ENCODE measurements at places on chromosomes 2 and 18.

DNA sequence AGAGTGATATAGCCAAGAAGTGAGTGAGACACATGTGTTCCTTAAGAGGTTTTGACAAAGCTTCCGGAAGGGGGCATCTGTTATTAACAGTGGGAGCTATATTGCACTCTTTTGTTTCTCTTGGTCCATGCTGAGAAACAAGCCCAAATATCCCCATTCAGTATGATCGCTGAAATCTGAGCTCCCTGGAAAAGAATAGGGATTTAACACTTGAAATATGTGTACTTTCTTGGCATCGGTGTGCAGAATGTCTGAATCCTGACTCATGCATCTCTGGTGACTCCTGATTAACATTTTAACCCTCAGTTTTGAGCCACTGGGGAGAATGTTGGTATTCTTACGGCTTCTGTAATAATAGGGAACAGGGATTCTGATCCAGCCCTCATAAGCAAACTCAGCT lies 448.1 kb downstream of the TSN start:
- DNase-seq, result no peak

DNA sequence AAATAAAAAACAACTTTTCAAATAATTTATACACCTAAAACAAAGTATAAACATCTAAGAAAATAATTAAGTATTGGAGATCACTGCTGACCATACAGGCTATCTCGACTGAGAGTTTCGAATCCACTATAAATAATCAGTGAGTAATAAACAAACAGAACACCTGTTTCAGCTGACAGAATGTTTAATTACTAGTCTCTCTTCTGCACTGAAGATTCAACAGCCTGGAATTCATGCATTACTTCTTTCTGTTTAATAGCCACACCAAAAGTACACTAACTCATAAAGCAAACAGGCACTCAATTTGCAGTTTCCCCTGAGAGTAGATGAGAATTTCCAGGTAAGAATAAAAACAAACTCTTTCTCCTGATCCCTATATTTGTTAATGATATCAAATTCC lies 138.5 kb downstream of the RBMS1 start:
- no peak for DNase-seq

DNA sequence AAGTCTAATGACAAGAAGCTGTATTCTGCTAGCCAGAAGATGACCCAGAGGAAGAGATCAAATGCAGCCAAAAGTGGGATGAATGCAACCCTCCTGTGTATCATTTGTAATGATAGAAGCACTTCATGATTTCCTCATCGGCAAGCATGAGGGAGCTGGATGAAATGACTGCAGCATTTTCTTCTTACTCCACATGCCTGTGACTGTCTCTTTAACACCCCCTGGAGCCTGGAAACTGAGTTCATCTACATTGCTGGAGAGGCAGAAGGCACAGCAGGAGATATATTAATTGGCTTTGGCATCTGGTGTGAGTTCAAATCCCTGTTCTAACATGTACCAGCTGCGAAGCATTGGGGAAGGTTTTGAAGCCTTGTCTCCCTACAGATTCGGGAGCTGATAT lies 37.7 kb downstream of the ID2 start:
- DNase-seq, result no peak

DNA sequence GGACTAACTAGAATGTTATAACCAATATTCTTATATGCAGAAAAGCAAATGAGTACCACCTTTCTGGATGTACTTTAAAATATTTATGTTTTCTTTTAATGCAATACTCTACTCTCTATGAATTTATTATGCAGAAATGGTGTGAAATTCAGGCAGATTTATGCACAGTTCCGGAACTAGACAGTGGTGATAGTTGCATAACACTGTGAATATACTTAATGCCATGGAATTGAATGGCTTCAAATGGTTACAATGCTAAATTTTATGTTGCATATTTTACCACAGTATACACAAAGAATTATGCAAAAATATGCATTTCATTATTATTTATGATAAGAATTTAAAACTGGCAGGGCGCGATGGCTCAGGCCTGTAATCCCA lies 287.8 kb upstream of the FN1 start:
- DNase-seq, result no peak

- DNase-seq, result no peak
Measured at GRCh38 chr18:61448316-61448715, 115.1 kb downstream of the CDH20 start.

GRCh38 chr2:194223218-194223617 lies 1433.8 kb upstream of the SLC39A10 start:
- DNase-seq, result no peak

DNA sequence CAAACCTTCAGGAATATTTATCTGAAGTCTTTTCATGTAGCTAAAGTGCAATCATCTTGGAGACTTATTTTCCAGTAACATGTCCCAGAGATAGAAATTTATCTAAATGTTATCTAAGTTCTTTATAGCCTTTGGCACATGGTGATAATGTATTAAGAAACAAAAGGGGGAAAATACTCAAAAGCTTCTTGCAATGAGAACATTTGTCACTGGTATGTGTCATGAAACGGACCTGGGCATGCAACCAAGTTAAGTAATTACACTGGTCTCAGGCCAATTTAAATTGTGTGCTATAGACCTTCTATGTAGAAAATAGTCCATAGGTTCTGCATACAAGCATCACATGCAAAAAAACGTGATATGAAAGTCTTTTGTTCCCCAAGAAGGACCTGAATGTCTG lies 136.2 kb downstream of the SLC8A1 start:
- no peak for DNase-seq

- no peak for DNase-seq
Measured at GRCh38 chr2:125491663-125492062, 1164.3 kb upstream of the GYPC start.

- DNase-seq, result no peak
Measured at GRCh38 chr2:32446369-32446768, 89.5 kb downstream of the BIRC6 start.

DNA sequence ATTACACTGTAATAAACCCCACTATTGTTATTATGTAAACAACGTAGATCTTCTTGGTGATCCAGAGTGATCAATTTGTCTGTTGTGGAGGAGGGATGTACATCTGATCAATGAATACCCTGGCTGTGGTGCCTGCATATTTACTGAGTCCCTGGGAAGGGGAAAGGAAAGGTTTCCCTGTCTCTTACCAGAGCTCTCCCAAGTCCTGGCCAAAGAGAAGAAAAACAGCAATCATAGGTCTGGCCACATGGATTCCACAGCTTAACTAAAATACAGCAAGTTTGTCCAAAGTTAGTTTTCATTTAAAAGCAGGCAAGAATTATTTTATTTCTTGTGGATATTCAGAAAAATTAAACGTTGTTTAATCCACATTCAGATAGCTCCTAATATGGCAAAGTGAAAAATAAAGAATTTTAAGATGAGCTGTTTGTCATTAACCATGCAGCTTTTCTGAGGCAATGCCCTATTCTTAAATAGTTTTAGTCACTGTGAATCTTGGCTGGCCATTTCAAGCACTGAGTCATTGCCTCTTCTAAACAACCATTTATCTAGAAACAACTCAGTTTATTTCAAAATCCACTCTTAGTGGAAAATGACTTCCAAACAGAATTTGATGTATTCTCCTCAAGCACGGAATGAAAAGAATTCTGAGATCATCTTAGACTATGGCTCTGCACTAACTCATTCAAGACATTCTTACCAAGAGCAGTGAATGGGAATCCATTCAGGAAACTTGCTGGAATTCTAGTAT lies 1004.4 kb upstream of the CDH2 start:
- DNase-seq, result no peak

DNA sequence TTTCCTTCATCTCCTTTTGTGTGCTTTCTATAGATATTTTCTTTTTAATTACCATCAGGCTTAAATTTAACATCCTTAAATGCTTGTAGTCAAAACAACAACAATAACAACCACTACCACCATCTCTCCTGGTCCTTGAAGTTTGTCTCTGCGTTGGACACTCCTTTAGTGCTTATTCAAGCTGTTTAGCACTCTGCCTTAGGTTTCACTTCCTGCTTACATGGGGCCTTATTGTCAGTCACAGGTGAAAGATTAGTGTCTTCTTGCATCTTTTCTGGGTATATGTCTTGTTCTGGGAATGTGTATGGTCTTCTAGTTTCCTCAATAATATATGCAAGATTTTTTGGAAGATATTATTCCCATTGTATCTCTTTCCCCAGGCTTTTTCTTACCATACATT lies 240.1 kb upstream of the NXPH2 start:
- DNase-seq, result no peak

DNA sequence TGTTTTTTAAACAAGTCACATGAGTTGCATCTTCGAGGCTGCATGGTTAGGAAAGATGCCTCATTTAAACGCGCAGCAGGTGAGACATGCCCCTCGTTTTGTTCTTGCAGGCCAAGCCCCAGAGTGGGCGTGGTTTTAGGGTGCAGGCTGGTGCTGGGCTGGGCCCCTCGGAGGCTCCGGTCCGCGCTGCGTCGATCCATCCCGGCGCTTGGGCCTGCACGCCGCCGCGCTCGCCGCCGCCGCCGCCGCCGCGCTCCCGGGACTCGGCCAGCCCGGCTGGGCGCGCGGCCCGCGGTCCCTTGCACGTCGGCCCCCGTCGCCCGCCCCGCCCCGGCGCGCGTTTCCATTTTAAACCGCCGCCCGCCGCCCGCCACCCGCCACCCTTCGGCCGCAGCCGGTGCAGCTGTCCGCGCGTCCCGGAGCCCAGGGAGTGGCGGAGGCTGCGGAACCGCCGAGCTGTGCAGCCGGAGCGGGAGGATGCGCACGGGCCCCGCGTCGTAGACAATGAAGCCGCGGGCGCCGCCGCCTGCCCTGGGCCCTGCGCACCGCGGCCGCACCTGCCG lies 175.5 kb downstream of the AGAP1 start:
- peak; percentile 43 for DNase-seq

DNA sequence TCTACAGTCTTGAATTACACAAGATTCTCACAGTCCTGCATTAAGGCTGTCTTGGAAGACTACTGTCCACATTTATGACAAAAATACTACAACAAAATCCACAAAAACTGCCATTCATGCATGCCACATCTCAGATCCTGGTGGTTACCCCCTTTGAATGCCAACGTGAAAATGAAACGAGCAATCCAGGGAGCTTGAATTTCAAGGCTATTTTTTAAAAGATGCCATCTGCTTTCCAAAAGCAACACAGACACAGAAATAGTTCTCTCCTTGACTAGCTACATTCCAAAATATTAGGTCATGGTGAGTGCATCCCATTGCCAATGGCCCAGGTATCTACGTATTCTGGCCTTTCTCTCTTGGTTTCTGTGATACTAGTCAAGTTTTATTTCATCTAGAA lies 36.3 kb downstream of the IRS1 start:
- no peak for DNase-seq

DNA sequence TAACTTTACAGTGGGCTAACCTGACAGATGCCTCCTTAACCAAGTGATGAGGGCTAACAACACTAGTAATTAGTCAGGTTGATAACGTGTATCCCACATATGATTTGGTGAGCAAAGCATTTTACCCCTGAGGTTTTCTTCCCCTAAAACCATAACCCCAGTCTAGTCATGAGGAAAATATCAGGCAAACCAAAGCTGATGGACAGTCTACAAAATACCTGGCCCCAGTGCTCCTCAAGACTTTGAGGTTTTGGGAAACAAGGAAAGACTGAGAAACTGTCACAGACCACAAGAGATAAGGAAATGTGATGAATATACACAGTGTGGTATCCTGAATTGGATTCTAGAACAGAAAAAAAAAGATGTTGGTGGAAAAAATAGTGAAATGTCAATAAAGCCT lies 28.5 kb downstream of the MAP3K20 start:
- no peak for DNase-seq

DNA sequence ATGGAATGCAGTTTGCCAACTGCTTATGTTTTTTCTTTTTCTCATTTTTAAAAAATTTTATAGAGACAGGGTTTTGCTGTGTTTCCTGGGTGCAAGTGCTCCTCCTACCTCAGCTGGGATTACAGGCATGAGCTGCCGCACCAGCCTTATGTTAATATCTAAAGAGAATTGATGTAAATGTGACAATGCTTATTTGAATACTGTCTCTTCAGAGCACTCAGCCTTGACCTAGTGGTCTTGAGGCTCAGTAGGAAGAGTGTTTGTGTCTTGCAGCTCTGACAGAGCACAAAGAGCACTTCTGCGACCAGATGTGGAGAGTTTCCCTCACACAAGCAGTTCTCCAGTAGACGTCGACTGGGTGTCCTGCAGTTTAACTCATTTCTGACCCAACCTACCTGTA lies 55.3 kb downstream of the ARHGEF4 start:
- DNase-seq, result no peak

DNA sequence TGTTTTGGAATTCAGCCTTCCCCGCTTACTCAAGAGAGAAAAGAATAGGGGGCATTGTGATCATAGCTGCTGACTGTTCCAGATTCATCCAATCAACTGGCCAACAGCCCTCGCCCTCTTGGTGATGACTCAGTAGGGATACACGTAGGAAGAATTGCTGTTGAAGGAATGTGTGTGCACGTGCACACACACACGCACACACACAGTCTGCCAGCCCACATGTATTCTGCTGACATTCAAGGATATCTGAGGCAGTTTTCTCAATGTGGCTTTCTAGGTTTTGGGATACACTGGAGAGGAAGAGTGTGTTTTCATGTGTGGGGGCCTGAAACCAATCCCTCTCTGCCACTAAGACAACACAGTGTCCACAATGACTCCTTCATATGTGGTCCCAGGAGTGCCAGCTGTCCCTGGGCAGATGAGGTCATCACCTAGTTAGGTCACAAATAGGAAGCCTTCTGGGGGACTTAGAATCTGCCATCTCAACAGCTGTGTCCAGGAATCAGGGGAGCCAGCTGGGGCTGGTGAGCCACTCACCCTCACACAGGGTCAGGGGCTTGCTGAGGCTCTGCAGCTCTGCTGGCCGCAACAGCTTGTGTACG lies 352.6 kb downstream of the SS18 start:
- DNase-seq, result no peak

- DNase-seq, result no peak
Measured at GRCh38 chr2:109432421-109432820, 181.3 kb downstream of the SEPTIN10 start.

GRCh38 chr18:33541316-33541715 lies 36.7 kb upstream of the ASXL3 start:
- no peak for DNase-seq

- no peak for DNase-seq
Measured at GRCh38 chr2:55013936-55014335, 36.3 kb downstream of the RTN4 start.

Measured in T-helper 9 cell (primary cell).